ENCODE measurements at places on chromosomes 2 and 18.

DNA sequence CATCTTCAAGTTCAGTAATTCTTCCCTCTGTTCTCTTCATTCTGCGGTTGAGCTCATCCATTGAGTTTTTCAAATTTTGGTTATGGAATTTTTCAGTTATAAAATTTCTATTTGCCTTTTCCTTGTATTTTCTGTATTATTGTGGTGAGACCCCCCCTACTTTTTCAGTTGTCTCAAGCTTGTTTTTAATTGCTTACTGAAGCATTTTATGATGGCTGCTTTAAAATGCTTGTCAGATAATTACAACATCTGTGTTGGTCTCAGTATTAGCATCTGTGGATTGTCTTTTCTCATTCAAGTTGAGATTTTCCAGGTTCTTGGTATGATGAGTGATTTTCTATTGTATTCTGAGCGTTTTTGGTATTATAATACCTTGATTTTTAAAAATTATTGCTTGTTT, 121.2 kb upstream of the REV1 start:
- no peak for DNase-seq

DNA sequence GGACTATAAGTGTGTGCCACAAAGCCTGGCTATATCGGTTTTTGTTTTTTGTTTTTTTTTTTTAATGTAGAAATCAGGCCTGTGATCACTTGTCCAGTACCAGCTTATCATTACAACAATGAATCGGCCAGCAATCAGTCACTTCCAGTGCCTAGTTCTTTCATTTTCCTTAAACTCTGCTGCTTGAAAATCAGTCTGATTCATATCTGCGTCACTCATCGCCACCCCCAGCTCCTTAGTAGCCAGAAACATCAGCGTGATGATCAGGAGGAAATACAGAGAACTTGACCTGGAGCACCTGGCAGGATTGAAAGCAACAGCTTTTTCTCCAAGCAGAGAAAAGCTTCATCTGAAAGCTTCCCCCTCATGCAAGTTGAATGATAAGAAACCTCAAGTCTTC, 75.4 kb downstream of the SPTBN1 start:
- DNase-seq: no peak

GRCh38 chr18:50079571-50080295, 115.2 kb downstream of the MYO5B start:
- no peak for DNase-seq

DNA sequence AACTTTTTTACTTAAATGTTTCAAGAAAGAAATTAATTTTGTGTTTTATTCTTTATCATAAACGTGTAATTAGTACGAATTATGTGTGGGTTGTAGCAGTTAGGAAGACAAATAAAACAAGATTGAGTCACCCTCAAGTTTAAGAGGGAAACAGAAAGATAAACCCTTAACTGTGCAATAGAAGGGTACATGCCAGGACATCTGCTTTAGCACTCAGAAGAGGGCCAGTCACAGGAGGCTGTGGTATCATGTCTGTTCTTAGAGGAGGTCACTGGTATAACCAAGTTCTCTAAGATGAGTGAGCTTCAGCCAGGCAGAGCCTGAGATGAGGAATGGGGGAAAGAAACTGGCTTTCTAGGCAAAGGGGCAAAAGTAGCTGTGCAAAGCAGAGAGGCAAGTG, 42.4 kb upstream of the GRHL1 start:
- DNase-seq: no peak

DNA sequence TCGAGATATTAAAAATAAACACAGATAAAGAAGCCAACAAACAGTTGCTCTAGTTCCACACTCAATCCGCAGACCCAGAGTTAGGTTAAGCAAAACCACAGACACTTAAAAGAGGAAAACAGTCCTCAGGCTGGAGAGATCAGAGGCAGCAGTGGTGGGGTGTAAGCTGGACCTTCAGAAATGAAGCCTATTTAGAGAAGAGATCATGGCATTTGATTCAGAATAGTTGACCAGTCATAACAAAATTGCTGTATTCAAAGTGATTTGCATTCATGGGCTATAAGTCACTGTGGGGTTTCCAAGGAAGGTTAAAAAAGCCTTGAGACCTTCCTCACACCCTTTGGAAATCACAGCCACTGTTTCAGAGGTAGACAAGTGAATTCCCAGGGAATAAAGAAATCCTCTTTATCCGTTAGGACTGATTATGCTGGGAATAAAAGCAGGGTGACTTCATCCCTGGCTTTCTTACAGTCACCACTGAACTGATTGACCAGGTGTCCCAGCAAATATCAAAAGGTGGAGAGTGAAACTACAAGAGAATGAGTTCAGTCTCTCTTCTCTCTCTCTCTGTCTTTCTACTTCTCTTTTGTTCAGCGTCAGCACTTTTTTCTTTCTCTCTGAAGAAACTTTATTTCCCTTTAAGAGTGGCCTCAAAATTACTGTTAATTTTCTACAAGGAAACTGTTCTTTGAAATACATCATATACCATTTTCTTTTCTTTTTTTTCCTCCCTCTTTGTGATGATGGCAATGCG, 171.8 kb upstream of the PIK3C3 start:
- no peak for DNase-seq

- no peak for DNase-seq
Measured at GRCh38 chr2:53820711-53821110, 33.9 kb downstream of the ERLEC1 start.

DNA sequence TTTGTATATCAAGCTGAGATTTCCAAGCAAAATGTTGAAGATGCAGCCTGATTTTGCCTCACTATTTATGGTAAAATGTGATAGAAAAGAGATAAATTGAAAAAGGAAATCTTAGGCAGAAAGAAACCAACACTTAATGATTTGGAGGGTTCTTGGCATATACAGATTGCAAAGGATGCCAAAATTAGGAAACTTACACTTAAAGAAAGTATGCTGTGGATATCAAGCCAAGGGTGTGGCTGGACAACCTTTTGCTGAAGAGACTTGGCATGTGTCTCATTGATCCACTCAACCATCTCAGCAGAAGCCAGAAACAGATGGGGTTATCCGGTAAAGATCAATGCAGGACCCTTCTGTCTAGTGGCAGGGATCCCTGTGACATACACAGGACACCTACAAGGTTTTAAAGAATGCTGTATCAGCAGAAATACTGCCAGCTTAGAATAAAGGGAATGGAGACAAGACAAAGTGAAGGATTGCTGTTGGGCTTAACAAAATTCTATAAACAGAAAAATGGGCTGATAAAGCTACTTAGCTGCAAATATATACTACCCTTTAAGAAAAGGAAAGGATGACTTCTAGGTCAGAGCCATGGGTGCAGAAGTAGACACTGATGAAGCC, 107.3 kb upstream of the CYP26B1 start:
- no peak for DNase-seq
